Left cardiac atrium (tissue), 4 donors: ENCODE measurements at places on chromosomes 7 and 10. TPM values are rescaled to one million over a fixed set of nuclear protein-coding genes. Genes with fewer than 3 reads are reported as not detected.
A peak's percentile ranks its signal among the peaks of the same experiment; 100 is the strongest.

DNA sequence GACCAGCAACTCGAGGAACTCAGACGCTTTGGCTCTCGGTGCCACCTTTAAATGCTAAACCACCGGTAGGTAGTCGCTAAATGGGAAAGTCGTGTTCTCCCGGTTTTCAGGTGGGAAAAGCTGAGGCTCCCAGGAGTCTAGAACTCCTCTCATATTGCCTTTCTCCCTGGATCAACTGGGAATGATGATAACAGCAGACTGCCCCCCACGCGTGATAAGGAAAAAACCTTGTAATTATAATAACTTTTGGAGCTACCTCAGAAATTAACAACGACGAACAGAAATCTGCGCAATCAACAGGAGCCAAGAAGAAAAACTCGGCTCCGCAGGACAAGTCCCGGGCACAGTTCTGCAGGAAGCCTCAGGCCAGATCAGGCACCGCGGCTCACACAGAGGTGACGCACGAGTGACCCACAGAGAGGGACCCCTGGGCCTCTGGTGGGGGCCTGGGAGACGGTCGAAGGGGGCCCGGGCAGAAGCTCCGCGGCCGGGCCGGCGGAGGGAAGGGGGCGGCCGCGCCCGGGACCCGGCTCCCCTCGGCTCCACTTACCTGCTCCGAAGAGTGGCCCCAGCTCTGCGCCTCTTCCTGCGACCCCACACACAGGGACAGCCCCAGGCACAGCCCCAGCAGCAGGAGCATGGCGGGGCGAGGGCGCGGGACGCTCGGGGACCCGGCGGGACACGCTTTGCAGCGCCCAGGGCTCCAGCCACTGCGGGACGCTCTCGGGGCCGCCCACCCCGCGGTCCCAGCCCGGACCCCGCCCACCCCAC lies at the start of gene ITIH5:
ITIH5 (minus strand) TSS at position 714 of the 771 bp plus-strand sequence; CDS start at position 640, 74 bp downstream.
- DNase-seq: peak; percentile 22

- no peak for DNase-seq
These were observed 558.3 kb upstream of the FOXK1 start for GRCh38 chr7:4123823-4124222.

- DNase-seq: no peak
These were observed 645 bp upstream of the COPG2 start for GRCh38 chr7:130669085-130669700.

- DNase-seq: no peak
These were observed 40.8 kb downstream of the SLC16A12 start for GRCh38 chr10:89494575-89494974.

Gene PIP
- total RNA-seq: not detected

- DNase-seq: no peak
These were observed 10.8 kb upstream of the LIPA start for GRCh38 chr10:89262086-89263051.

Gene LIPM
- total RNA-seq: not detected

- no peak for DNase-seq
These were observed 487.6 kb upstream of the MGMT start for GRCh38 chr10:128979405-128979804.

DNA sequence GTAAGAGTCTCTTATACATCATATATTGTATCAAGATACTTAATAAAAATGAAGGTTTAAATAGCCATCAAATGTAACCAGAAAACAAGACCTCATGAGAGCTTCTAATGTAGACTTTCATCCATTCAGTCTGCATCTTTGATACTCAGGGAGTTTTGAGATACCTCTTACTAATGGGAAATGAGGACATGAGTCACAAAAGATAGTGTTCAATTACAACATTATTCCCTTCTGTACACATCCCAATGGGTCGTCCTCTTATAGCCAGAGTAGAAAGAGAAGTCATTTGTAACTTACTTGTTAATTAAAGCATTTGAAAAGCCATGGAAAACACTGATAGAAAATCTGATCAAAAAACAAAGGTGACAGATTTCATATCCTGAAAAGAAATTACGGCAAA lies 19.4 kb downstream of the SHTN1 start:
- no peak for DNase-seq

DNA sequence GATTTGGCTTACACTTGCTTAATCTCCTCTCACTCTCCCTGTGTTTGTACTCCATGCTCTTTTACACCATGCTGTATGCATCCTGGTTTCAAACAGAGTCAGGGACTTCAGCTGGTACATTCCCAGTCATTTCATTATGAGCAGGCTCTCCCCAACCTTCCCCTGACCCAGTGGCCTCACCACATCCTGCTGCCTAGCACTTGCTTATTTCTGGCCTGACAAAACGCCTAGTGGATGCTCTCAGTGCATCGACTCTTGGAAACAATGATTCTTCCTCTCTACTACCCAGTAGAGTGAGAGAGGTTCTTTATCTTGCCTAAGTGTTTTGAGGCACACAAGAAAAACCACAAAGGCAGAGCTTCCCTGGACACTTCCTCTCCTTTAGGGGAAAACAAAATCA lies 63.4 kb downstream of the CAV1 start:
- DNase-seq: peak; percentile 21

DNA sequence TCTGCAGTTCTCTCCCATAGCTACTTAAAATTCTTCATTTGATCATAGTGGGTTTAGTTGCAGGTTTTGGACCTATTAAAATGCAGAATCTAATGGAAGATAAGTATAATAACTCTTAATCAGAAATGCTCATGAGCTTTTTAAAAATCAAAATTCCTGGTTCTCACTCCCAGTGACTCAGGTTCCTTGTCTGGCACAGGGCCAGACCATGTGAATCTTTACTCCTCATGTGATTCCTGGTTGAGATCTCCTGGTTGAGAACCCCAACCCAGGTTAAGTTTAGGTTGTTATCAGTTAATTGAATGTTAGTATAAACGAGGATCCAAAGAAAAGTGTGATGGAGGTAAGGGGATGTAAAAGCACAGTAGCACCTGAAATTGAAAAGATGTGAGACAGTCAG lies 17.5 kb upstream of the TRUB1 start:
- DNase-seq: no peak

Gene CLEC2L
- 0.34 TPM for total RNA-seq

DNA sequence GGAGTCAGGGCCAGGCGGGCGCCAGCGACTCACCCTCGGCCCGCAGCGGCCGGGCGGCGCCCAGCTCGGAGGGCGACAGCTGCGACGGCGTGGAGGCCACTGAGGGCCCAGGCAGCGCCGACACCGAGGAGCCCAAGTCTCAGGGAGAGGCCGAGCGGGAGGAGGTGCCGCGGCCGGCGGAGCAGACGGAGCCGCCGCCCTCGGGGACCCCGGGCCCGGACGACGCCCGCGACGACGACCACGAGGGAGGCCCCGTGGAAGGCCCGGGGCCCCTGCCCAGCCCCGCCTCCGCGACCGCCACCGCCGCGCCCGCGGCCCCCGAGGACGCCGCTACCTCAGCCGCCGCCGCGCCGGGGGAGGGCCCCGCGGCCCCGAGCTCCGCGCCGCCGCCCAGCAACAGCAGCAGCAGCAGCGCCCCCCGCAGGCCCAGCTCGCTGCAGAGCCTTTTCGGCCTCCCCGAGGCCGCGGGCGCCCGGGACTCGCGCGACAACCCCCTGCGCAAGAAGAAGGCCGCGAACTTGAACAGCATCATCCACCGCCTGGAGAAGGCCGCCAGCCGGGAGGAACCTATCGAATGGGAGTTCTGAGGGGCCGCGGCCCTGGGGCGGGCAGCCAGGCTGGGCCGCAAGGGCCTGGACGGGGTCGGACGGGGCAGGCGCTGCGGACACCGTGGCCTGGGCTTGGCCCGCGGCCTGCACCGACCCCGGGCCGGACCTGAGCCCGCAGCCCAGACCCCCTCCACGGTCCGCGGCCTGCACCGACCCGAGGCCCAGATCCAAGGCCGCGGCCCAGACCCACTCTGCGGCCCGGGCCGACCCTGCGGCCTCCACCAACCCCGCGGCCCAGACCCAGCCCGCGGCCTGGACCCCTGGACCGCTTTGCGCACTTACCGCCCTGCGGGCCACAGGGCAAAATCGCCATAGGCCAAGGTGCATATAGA lies 37.9 kb upstream of the SH2B2 start:
- DNase-seq: no peak

- no peak for DNase-seq
These were observed 208.5 kb upstream of the NRP1 start for GRCh38 chr10:33542752-33543505.

- DNase-seq: no peak
These were observed 6.2 kb downstream of the FAM180A start for GRCh38 chr7:135742371-135742770.

- no peak for DNase-seq
These were observed 300.6 kb downstream of the DNAJB6 start for GRCh38 chr7:157637216-157637949.

- no peak for DNase-seq
These were observed 14.5 kb downstream of the LSMEM1 start for GRCh38 chr7:112495156-112495788.

- no peak for DNase-seq
These were observed 358.1 kb upstream of the TPK1 start for GRCh38 chr7:145193951-145194350.

Gene PON3
- total RNA-seq: 0.99 TPM
